ENCODE measurements at places on chromosomes 4 and X.

DNA sequence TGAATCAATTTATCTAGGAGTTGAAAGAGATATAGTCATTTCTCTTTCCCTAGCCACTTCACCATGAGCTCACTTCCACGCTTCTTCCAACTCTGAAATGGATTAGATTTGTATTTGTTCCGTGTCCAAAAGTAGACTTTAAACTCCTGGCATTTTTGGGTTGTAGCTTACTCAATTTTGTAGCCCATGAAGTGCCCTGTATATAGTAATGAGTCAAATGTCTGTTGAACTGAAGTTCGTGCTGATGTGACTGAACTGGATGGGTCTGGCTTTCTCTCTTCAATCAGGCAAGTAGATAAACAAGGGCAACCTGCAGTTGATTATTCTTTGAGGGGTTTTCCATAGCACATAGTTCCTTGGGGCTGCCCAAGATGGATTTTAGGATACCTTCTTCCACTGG is 450.6 kb downstream of the SH2D1A start:
- DNase-seq: no peak

DNA sequence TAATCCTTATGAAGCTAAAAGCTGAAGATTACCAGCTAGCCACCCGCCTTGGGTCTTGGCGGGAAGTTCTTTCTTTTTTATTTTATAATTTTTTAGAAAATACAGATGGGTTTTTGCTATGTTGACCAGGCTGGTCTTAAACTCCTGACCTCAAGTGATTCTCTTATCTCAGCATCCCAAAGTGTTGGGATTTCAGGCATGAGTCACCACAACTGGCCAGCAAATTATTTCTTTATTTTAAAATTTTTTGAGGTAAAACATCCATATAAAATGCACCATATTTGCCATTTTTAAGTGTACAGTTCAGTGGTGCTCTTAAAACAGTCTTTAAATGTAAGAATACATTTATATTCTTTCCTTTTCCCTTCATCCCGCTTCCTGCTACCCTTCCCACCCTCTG is 40.6 kb upstream of the ANTXR2 start:
- no peak for DNase-seq

DNA sequence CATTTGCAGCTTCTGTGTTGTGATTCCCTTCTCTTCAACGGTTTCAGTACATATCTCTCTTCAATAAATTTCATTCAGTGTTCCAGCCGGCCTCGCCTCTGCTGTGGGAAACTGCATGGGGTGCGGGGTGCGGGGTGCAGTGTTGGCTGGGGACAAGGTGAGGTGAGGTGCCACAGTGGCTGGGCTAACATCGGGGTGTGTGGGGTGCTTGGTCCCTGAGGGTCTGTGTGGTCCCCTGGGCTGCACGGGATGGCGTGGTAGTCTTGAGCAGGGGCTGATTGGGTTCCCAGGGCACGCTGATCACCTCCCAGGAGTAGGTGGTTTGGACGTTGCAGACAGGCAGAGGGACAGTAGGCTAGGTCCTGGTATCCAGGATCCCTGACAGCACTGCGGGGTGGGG is 2.7 kb downstream of the PNMA6A start:
- DNase-seq: no peak

DNA sequence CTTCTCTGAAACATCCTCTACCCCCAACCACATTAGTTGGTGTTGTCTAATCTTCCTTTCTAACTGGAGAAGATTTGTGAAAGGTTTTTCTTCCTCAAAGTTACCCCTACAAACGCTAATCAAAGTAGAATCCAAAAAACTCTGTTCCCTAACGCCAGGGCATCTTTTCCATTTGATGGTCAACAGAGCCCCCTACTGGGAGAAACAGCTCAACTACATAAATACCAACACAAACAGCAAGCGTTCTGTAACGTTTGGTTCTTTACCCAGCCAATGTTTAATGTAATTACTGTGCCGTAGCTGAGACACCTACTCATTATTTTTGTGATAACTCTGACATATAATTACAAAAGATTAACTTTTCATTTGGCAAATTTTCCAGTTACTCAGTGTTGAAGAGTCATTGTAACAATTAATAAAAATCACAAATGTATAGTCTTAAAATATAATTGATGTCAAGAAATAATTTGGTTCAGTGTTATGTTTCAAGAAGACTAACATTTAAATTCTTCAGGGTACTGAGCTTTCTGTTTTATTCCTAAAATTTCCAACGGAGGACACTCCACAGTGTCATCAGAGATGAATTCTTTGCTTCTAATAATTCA is 94.9 kb upstream of the TBC1D9 start:
- no peak for DNase-seq

- DNase-seq: no peak
These were observed 15.7 kb downstream of the L1CAM start for GRCh38 chrX:153870288-153870690.

GRCh38 chr4:1554876-1555265 is 129.2 kb downstream of the FAM53A start:
- no peak for DNase-seq

DNA sequence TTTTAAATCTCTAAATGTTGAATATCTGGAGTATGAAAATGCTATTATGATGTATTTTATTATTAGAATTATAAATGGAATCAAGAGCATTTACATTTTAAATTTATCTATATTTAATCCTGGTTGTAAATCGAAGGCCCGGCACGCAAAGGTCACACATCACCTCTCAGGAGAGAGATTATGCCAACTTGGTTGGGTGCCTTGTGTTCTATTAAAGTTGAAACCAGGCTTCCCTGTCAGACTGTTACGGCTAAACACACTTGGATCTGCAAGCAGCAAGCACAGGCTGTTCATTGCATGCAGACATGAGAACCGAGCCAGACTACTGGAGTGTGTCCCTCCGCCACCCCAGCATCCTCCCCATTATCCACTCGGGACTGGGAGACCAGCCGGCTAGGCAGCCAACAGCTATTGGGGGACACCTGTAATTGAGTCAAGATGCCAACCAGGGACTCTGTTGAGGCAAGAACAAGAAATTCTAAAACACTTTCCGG is 16.4 kb upstream of the SEL1L3 start:
- DNase-seq: no peak

DNA sequence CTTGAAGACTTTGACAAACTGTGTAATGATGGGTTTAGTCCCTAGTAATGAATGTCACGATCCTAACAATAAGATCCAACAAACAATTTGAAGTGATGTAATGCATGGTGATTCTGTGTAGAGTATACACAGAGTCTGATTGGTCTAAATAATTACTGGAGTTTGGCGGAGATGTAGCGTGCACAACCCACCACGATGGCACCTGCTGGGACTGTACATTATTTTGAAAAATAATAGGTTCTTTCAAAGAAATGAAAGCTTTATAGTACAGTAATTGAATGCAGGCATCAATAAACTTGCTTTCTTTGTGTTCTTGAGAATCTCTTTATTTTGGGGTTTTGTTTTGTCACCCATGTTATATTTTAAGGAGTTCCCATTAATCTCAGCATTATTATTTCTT is 902.2 kb upstream of the PCDH7 start:
- DNase-seq: no peak

- no peak for DNase-seq
These were observed 102.2 kb downstream of the FRMPD4 start for GRCh38 chrX:12240491-12240890.

DNA sequence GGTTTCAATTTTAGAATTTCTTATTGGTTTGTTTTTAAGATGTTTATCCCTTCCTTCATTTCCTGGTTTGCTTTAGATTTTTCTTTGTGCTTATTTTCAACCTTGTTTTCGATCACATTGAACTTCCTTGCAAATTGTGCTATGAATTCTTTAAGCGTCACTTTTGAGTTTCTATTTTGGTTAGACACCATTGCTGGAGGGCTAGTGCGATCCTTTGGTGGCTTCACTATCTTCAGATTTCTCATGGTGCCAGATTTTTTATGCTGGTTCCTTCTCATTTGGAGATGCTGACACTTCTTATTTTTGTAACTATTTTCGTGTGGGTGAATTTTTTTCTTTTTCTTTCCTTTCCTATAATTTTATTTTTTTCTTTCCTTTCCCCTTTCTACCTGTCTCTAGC is 227.2 kb upstream of the HDX start:
- DNase-seq: no peak

DNA sequence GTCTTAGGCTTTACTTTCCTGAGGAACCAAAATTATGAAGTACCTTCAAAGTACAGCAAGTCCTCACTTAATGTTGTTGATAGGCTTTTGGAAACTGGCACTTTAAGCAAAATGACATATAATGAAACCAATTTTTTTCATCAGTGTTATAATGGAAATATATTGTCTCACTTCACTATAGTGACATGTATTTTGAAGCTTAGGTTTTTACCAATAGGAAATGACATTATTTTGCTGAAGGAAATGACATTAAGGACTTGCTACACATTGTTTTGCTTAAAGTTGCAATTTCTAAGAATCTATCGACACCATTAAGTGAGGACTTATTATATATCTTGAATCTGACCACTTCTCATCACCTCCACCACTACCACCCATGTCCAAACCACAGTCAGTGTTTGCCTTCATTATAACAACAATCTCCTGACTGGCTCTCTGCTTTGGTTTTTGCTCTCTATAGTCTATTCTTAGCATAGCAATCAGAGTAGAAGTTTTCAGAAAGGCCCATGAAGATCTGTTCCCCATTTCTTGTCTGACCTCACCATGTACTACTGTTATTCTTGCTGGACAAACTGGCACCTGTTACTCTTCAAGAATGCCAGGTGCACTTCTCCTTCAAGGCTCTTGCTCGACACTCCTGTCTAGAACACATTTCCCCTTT is 311.2 kb downstream of the BMPR1B start:
- DNase-seq: no peak

DNA sequence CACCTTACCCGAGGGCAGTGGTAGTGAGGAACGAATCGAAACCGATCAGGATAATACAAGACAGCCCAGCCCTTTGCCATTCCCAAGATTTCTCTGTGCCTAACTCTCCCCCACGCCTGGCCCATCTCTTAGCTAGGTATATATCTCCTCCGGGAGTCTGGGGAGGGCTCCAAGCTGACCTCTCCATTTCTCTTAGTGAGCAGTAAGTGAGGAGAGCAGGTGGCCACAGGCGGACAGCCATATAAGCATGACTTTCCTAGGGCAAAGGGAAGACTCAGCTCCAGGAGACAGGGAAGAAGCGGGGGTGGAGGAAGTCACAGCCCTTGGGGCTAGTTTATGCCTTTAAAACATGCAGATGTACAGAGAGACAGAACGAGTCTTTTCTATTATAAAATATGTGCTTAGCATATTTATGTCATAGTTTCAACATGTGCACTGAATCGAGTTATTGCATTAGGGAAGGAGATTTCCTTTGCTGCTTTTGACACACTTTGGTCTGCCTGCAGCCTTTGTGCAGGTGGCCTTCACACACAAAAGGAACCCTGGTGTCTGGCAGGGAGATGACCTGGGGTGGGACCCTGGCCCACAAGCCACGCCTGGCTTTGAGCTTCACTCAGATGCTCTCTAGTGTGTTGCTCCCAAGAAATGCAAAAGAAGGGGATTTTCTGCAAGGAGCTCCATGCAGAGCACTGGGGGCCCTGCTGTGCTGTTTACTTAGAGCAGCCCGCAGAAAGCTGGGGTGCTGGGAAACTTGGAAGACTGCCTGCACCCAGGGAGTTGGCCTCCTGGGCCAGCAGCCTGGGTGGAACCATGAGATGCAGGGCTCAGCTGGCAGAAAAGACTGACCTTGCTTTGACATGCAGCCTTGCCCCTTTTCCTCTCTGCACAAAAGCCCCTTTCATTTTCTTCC is 613.3 kb downstream of the BCOR start:
- no peak for DNase-seq

GRCh38 chr4:45119376-45119775 is 393.0 kb upstream of the GNPDA2 start:
- no peak for DNase-seq

- DNase-seq: no peak
These were observed 247.9 kb downstream of the PPP1R2C start for GRCh38 chrX:42530027-42530426.

DNA sequence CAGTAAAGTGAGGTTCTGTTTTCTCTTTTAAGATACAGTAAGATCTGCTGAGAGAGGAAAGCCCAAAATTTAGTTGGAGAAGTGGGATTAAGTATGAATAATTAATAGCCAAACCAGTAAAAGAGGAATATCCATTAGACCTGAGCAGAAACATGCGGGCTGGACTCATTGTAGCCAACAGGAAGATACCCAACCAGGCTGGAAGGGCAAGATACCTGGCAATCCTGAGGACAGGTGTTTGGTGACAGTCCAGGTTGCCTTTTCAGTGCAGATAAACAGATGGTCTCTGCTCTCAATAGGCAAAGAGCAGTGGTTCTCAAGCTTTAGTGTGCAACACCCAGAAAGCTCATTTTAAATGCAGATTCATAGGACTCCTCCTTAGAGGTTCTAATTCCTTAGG is 980.8 kb upstream of the GRID2 start:
- DNase-seq: no peak

DNA sequence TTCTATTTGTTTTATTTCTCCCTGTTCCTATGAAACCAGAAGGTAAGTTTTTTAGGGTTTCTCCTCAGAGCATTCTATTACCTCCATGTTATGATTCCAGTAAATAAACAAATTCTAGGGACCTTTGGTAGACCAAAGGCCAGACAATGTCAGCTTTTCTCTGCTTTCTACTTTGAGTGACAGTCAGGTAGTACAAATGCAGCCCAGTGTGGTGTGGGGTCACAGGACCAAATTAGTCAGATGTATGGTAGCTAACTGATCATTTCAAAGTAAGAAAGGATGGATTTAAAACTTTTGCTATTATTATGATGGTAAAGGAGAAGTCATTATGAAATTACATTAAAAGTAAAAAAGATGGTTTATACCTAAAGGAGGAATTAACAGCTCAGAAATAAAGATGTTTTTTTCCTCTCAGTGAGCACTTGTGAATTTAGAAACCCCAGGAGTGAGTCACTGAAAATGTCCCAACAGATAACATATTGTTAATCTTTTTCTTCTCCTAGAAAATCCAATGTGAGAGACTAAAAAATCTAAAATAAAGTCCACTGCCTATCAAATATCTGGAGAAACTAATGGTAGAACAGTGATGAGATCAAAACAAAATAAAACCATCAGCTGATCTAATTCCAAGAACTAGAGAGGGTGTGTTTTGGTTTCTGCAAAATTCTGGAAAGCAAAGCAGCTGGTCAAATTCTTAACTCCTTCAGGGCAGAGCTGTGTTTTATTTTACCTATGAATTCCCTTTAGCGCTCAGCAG is 16.6 kb upstream of the KLHL2 start:
- DNase-seq: no peak

- no peak for DNase-seq
These were observed 267.3 kb upstream of the GATB start for GRCh38 chr4:152028131-152028530.

DNA sequence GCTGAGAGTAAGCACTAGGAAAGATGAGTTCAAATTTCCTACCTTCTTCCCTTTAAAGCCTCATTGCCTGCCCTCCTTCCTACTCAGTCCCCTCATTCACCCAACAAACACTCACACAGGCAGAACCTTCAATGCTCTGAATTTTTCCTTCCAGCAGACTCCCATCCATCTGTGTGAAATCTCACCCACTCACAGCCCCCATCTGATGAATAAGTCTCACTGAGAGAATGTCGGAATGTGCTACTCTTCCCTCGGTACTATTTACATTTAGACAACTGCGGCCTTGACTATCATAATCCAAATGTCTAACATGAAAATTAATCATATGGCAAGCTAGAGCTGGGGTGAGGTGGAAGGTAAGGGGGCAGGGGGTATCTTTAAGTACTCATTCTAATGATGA is 19.4 kb downstream of the CLDN2 start:
- no peak for DNase-seq

GRCh38 chrX:107025545-107025944 is 25.5 kb upstream of the MORC4 start:
- DNase-seq: no peak
